Thymus (tissue), 14 donors: ENCODE measurements at places on chromosomes 1 and 21.

DNA sequence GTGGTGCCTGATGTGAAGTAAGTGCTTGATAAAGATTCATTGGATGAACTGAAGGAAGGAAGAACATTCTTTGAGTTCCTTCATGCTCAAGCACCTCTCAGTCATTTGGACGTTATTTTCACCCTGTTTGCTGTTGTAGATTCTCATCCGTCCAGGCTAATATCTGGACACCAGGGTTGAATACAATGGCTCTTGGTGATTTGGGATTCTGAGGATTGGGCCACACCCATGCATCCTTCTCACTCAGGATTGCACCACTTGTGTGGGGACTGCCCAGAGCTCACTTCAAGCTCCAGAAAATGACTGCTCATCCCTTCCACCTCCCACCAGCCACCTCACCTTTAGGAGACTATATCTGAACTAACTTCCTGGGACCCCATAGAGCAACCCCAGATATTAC lies 117.1 kb upstream of the IPO9 start:
- DNase-seq, result no peak

GRCh38 chr1:241767737-241768136 lies 80.3 kb upstream of the EXO1 start:
- DNase-seq, result no peak

GRCh38 chr1:19313636-19313959 lies 1.5 kb downstream of the SLC66A1 start:
- DNase-seq, result no peak

- DNase-seq, result no peak
Observed at GRCh38 chr1:64031236-64031635, 172.2 kb upstream of the UBE2U start.
